Activated naive CD8-positive, alpha-beta T cell treated with anti-CD3 and anti-CD28 coated beads for 36 hours (primary cell): ENCODE measurements at places on chromosomes 3 and 15.

DNA sequence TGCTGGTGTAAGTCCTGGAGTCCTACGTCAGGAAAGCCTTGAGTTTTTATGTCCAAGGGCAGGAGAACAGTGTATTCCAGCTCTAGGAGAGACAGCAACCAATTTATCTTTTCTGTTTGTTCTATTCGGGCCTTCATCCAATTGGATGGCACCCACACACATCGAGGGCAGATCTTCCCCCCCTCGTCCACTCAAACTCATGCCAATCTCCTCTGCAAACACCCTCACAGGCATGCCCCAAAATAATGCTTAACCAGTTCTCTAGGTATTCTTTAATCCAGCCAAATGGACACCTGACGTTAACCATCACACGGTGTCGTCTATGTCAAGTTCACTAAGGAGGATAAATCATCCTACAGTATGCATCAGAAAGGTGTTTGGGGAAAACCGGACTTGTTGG is 102.5 kb upstream of the TRPM1 start:
- no peak for DNase-seq

DNA sequence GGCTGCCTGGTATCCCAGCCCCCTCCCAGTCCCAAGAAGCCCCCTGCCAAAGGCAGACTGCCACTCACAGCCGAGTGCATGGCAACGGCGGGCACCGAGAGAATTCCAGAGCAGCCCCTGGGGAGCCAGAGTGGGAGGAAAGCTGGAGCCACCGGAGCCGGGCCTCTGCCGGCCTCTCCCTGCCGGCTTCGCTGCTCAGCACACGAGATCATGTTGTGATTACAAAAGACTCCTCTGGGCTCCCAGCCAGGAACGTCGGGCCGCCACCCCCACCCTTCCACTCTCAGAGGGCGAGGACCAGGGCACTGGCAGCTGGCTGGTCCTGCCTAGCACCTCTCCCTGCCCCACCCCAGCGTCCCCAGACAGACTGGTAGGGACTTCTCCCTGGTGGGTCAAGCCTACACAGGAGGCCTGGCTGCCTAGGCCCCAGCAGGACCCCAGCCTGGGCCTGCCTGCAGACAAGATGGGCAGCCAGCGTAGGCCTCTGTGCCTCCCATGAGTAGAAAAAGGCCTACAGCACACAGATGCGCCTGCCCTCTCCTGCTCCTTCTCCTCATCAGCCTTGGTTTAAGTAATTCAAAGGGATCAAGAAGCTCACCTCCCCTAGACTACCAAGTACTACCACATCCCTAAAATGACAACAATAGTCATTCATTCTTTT is at the start of gene CCDC9B:
CCDC9B (minus strand) TSS at position 200 of the 661 bp plus-strand sequence; CDS start at position 80, 120 bp downstream.
- DNase-seq: no peak

DNA sequence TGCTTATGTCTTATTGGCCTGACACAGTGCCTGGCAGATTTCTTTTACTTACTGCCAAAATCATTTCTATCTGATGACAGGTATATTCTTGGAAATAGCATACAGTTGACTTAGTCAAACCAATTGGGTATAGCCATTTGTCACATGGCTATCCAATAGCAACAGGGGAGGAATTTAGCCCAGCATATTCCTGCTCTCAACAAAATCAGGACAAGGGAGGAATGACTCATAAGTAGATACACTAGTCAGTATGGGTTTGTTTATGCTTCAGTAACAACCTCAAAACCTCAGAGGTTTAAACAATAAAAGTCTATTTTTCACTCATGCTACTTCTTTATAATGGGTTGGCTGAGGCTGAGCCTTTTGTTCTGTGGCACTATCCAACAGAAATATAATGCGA is 38.0 kb upstream of the VILL start:
- no peak for DNase-seq

DNA sequence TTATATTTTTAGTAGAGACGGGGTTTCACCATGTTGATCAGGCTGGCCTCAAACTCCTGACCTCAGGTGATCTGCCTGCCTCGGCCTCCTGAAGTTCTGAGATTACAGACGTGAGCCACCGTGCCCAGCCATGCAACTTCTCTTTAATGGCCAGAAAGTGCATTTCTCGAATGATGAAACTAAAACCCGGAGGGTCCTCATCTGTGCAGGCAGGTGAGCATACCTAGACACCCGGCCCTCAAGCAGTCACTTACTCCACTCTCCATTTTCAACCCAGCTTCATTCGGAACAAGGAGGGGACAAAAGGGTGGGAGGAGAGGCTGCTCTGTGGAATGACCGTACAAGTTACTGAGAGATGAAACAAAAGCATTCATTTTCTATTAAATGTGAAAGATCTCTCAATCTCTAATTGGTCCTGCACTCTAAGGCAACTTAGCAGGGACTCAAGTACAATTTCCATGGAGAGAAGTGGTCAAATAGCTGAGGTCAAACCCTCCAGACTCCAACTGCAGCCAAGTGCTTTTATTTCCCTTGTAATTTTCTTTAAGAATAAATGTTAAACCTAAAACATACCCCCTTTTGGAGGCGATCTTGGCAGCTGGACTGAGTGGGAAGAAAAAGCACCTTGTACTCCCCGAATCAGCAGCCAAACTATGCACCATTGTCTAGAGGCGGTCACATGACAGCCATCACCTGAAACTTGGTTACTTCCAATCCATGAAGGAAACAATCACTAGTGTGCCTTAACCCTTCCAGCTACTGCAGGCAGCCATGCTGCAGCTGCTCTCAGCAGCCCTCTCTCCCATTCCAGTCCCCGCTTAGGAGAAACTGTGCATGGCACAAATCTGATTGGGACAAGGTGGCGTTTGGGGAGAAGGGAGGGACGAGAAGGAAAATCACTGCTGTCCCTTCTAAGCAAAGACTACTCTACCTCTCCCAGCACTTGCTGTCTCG is 62.2 kb downstream of the VGLL4 start:
- DNase-seq: no peak

GRCh38 chr15:70698426-70698825 is 64.9 kb downstream of the UACA start:
- no peak for DNase-seq

GRCh38 chr15:72562386-72562785 is 88.3 kb downstream of the ARIH1 start:
- DNase-seq: no peak

DNA sequence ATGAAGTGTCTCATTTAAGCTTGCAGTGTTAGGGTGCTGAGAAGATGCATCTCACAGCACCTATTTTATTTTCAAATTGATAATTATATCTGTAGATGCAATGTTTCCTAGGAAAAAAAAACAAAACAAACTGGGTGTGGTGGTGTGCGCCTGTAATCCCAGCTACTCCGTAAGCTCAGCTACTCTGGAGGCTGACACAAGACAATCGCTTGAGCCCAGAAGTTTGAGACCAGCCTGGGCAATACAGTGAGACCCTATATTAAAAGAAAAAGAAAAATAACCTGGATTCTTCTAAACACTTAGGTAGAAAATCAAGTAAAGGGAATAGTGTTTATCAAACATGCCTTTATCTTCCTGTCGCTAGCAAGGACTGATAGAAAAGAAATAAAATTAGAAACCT is 1.9 kb downstream of the MINDY2 start:
- no peak for DNase-seq

- no peak for DNase-seq
Observed at GRCh38 chr3:67000009-67000408, 1.9 kb downstream of the KBTBD8 start.

GRCh38 chr3:43104660-43105595 is 951 bp downstream of the POMGNT2 start:
- peak; percentile 48 for DNase-seq

DNA sequence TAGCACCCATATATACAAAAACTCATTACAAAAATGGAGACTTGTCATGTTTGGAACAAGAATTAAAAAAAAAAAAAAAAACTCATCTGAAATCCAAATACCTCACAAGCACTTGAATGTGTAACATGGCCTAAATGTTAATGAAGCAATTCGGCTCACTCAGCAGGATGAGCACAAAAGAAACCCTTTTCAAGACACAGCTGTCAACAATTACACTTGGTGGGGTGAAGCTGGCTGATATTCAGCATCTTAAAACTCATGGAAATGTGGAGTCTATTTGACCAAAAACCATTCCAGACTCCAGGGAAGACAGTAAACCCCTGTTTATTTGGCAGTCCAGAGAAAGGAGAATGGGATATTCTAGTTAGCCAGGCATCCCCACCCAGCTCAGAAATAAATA is 205.4 kb upstream of the TSC22D2 start:
- no peak for DNase-seq

DNA sequence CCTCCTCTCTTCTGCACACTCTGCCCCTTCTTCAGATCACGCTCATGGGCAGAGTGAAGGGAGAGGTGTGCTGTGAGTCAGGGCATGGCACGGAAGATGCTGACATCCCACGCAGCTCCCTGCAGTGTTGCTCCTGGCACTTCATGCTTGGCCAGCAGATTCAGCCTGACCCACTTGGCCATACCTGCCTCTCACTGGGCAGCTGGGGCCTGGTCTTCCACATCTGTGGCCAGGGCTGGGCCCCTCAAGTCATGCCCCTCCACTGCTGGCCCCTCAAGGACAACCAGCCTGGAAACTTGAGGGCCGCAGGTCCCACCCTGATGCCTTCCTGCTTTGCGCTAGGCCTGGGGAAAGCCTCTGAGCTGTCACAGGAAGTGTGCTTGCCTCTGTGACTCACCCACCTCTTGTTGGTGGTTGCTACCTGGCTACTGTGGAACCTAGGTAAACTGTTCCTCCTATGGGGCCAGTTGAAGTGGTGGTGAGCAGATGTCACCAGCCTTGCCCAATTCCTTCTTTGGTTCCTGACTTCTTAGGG is 48.7 kb downstream of the BSN start:
- DNase-seq: peak; percentile 64

DNA sequence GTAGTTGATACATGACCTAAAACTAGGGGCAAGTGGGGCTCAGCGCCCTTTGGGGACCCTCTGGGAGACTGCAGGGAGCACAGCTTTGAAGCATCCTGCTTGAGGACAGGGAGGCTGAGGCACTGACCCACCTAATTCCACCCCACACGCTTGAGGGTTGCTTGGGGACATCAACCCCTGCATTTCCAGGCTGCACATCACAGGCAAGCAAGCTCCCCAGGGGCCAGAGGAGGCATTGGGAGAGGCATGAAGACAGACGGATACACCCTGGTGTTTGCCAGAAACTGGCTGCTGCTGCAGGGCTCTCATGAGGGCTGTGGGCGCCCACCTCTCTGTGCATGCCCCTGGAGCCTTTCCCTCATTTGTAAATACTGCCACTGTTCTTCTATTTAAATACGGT is 99.3 kb downstream of the ABHD5 start:
- DNase-seq: no peak

GRCh38 chr15:38886315-38887163 is 321.9 kb upstream of the RASGRP1 start:
- DNase-seq: no peak

GRCh38 chr3:14534516-14535191 is 5.5 kb downstream of the GRIP2 start:
- DNase-seq: no peak

DNA sequence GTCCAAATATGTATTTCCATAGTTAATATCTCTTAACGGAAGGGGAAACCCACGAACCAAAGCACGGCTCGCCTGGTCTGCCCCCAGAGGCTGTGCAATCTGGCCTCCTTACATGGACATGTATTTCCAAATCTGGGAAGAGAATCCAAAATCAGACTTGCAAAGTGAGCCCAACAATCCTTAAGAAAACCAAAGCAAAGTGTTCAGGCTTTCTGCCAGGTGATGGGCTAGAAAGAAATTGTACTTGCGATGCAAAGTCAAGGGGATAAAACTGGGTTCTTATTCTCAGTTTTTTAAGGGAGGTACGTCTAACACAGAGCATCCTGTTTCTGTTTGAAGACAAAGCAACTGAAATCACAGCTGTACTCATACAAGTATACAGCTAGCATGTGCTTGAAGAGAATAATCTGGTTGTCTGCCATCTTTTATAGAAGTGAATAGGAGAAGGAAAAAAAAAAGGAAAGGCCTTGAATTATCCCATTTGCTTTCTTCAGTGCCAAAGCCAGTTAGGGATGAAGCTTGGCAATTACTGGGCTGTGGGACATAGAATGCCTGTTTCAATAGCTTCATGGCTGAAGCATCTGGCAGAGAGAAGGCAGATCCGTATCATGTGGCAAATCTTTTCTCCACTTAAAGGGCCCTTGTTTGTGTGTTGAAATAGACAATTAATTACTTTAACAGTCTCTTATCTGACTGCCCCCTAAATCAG is 48.4 kb downstream of the LRIG1 start:
- DNase-seq: no peak

DNA sequence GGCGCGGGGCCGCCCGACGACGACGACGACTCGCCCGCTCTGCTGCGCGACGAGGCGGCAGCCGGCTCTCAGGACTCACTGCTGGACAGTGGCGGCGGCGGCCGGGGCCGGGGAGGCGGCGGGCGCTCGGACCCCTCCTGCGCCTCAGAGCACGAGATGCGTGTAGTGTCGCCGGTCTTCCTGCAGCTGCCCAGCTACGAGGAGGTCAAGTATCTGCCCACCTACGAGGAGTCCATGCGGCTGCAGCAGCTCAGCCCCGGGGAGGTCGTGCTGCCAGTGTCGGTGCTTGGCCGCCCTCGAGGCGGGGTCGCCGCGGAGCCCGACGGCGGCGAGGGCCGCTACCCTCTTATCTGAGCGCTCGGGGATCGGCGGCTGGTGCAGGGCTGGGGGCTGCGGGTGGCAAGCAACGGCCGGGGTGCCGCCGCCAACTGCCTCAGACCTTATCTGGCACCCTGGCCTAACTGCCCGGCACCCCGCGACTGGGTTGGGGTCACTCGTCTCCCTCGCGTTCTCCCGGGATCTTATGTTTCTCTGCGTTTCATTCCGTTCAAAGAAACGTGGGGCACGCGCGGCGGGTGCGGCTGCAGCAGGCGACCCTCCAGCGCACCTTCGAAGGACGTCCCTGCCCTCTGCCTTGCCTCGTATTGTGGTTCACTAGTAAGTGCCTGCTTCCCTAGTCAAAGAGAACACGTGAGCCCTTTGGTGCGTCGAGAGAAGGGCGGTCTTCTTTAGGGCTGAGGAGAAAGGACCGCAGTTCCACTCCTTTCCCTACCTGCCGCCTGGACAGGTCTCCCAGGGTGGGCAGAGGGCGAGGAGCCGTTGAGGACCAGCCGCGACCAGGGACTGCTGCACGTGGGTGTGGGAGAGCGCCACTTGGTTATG is 1.0 kb downstream of the C3orf80 start:
- DNase-seq: no peak

DNA sequence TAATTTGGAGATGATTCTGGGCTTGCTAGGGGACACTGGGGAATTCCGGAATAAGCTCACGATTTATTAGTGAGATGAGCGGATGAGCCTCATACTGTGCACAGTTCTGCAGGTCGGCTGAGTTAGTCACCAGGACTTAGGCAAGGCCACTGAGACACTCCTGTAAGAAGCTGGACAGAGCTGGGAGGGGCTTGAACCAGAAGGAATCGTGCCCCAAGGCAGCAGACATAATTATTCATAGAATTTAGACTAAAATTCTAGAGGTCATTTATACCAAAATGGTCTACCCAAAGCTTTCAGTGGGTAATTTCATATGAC is 121.4 kb downstream of the VGLL4 start:
- DNase-seq: no peak
